ENCODE measurements at places on chromosomes 4 and X.

GRCh38 chr4:98838531-98838930 lies 90.4 kb downstream of the EIF4E start:
- DNase-seq, result no peak

DNA sequence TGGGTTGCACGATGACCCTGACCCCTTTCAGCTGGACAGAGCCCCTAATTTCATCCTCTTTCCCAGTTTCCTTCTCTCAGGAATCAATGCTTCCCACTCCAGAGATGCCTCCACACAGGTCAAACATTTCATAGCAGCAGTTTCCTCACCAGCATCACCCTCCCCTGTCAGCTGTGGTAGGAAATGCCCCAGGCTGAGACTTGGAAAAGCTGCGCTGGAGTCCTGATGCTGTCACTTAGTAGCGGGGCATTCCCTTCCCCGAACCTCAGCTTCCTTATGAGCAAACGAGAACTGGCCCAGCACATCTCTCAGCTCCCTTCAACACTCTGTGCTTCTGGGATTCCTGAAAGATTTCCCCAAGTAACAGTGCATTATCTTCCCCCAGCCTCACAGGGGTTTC lies 2.7 kb downstream of the GJB1 start:
- no peak for DNase-seq

- DNase-seq, result no peak
These were observed 356.1 kb upstream of the SLC7A11 start for GRCh38 chr4:138598226-138598625.

DNA sequence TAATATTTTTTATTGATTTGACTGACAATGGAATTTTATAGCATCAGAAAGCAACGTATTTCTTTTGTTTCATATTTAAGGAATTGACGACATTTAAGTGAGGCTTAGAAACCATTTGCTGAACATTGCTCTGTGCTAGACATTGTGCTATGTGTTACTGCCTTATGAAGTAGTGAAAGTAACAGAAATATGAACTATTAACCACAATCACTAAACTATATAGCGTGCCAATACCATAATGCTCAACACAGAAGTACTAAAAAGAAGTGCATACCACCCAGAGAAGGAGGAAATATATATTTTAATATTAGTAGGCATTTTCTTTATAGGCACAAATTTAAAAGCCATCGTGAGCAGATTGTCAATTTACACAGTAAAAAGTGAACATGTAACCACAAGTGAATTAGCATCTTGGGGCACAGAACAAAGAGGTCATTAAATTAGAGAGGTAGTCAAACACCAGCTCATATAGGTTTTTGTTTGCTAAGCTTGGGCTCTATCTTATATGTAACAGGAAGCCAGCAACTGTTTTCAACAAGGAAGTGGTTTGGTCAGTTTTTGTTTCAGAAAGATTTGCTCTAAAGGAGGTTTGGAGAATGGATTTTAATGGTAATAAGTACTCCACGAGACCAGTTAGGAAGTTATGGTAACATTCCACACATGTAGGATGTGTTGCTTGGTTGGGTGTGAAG lies 270.7 kb downstream of the GRXCR1 start:
- no peak for DNase-seq

GRCh38 chr4:118012142-118012541 lies 22.1 kb upstream of the NDST3 start:
- no peak for DNase-seq
